ENCODE measurements at places on chromosomes 3 and 15. TPM values are rescaled to one million over a fixed set of nuclear protein-coding genes. Genes with fewer than 3 reads are reported as not detected.

- DNase-seq: no peak
Measured at GRCh38 chr3:180085122-180085710, 48.5 kb upstream of the PEX5L start.

- no peak for DNase-seq
Measured at GRCh38 chr3:156148345-156148945, 28.1 kb downstream of the KCNAB1 start.

Gene FGD5
- polyA plus RNA-seq: not detected

DNA sequence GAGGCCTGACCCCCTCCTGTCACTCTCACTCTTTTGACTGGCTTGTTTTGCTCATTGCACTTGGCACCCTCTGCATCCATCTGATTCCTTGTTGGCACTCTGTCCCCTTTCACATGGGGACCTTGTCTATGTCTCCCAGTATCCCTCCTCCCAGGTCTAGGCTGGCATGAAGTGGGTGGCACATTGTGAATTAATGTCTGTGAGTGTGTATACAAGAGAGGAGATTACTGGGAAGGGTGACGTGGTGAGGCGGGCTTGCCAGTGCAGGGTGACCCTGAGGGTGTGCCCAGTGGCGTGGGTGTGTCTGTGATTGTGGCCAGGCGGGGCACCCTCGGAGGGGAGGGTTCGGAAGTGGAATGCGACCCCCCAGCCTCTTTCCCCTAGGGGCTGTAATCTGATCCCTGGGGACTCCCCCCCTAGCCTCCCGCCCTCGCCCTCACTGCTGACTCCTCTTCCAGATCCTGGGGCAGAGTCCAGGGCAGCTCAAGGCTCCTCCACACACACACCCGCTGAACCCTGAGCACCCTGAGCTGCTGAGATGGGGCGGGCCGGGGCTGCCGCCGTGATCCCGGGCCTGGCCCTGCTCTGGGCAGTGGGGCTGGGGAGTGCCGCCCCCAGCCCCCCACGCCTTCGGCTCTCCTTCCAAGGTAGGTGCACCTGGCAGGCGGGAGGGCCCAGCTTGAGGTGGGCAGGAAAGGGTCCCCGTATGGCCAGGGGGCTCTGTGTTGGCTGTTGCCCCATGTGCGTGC, at the start of gene SEMA3B:
TSS of gene SEMA3B (plus strand) at position 445 of the 749 bp plus-strand sequence. CDS start at position 539, 94 bp downstream.
- no peak for DNase-seq

DNA sequence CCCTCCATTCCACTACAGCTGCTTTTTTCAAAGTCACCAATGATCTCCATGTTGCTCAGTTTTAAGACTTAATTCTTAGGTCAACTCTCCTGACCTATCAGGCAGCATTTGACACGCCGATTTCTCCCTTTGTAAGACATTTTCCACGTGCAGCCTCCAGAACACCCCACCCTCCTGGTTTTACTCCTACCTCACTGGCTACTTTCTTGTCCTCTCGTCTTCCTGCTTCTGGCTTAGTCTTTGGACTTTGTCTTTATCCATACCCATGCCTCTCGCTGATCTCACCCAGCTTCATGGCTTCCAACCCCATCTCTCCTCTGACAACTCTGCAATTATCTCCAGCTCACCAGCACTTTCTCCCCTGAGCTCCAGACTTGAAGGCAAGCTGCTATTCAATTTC, 99.3 kb upstream of the UMPS start:
- no peak for DNase-seq

Gene GOLGA8A
- 114 TPM for polyA plus RNA-seq

Gene CTXN2
- polyA plus RNA-seq: not detected

DNA sequence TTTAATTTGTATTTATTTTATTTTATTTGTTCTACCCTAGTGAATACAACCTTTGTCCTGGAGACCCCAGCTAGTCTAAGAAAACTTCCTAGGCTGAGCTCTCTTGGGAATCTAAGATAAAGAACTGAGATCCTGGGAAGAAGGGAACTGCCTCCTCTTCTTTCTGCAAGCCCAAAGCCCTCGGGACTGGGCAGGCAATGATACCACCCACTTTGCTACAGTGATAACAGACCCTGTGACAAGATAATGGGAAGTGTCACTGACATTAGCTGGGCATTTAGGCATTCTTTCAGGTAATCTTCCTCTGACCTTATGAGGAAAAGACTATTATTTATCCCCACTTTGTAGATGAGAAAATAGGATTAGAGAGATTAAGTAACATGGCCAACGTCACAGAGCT, 15.1 kb downstream of the TYRO3 start:
- no peak for DNase-seq

Gene RTP1
- not detected for polyA plus RNA-seq

Gene CFAP100
- polyA plus RNA-seq: not detected

Gene NRG4
- polyA plus RNA-seq: not detected

All from B cell (primary cell).